Activated CD4-positive, alpha-beta T cell treated with anti-CD3 and anti-CD28 coated beads for 1 hour (primary cell): ENCODE measurements at places on chromosomes 16 and 17.
A peak's percentile ranks its signal among the peaks of the same experiment; 100 is the strongest.

- no peak for DNase-seq
Observed at GRCh38 chr17:42518046-42518754, 17.8 kb upstream of the NAGLU start.

DNA sequence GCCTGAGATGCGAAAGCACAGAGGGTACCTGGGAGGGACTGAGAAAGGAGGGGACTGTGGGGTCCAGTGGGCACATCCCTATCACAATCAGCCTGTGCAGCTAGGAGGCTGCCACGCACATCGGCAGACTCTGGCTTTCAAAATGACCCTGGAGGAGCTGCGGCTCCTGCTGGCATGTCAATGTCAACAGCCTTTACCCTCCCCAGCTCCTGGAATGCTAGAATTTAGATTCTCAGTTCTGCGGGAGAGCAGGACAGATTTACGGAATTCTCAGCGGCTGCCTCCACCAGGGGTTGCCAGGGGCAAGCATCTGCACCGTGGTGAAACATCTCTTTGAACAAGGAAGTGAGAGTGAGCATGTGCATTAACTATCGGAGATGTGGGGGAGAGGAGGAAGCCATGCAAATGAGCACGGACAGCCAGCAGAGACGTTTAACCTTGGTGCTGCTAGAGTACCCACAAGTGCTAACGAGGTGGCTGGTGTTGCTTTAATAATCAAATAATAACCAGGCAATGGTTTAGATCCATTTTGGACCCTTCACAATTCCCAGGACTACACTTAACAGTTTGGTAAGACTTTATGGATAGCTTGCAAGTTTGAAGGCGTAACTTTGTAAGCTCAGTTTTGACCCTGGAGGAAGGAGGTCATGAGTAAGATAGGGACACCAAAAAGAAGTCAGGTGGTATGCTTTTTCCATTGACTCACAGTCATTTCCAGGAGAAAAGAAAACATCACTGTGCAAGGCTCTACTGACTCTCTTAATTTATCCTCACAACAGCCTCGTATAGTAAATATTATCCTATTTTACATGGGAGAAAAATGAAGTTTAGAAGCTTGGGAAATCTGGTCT, 54.1 kb downstream of the XYLT1 start:
- DNase-seq: peak; percentile 21

DNA sequence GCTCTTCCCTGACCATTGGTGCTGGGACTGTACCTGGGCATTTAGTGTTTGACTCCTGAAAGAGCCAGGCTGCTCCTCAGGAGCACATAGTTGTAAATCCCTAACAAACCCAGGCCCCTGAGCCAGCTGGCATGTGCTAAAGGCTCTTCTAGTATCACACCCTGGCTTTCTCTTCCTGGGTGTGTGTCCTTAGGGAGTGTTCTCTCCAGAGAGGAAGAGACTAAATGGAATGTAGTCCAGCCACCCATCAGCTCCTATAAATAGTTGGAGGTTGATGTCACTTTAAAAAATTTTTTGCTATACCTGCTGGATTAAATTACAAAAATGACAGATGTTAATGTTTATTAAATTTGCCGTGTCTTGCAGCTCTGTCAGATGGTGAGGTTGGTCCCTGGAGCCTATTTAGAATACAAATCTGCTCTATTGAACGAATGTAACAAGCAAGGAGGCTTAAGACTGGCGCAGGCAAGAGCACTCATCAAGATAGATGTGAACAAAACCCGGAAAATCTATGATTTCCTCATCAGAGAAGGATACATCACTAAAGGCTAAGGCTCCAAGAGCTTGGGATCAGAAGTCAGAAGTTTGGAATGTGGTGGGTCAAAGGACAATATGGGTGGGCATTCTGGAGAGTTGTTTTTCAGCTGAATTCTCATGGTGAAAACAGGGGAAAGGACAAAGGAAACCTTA, 13.1 kb upstream of the DUSP14 start:
- DNase-seq: no peak

GRCh38 chr17:77768248-77768852, 190.2 kb upstream of the TNRC6C start:
- no peak for DNase-seq

GRCh38 chr17:78124081-78124835, 4.3 kb downstream of the TMC6 start:
- DNase-seq: no peak

GRCh38 chr16:86354641-86355513, 155.4 kb upstream of the FOXF1 start:
- DNase-seq: no peak

GRCh38 chr17:59298521-59298920, 32.9 kb upstream of the YPEL2 start:
- no peak for DNase-seq

DNA sequence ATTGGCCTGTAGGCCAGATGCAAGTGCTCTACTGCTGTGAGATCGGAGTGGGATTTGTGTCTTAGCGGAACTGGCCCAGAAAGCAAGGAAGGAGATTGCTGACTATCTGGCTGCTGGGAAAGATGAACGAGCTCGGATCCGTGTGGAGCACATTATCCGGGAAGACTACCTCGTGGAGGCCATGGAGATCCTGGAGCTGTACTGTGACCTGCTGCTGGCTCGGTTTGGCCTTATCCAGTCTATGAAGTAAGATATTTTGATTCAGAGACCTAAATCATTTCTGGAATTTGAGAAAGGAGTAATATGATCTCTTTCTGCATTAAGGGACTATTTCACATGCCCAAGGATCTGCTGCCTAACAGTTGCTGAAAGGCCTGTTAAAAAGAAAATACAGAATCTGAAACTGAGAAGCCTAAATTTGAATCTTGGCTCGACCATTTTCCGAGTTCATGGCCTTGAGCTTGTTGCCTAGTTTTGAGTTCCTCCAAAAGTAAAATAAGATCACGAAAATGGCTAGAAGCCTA, 21.1 kb downstream of the IST1 start:
- DNase-seq: no peak

GRCh38 chr17:29368926-29369325, 21.2 kb upstream of the TAOK1 start:
- no peak for DNase-seq

- DNase-seq: no peak
Observed at GRCh38 chr16:71666928-71667707, 41.1 kb downstream of the MARVELD3 start.

- no peak for DNase-seq
Observed at GRCh38 chr17:41521574-41522261, 3.0 kb upstream of the KRT15 start.

DNA sequence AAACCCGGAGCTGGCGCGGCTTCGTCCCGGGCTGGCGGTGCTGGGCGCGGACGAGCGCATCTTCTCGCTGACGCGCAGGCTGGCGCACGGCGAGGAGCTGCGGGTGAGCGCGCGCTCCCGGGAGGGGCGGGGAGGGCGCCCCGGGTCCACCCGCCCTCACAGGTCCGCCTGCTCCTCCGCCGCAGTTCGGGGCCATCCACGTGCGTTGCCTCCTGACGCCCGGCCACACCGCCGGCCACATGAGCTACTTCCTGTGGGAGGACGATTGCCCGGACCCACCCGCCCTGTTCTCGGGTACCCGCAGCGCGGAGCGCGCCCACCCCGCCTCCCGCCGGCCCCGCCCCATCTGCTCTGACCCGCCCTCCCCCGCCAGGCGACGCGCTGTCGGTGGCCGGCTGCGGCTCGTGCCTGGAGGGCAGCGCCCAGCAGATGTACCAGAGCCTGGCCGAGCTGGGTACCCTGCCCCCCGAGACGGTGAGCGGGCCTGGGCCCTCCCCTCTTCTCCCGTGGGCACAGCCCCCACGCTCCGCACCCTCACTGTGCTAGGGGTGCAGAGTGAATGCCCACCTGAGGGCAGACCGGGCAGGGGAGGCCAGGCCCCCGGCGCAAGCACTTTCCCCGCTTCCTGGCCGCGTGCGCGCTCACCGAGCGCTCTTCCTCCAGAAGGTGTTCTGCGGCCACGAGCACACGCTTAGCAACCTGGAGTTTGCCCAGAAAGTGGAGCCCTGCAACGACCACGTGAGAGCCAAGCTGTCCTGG, 1.4 kb downstream of the HAGHL start:
- peak; percentile 40 for DNase-seq

- DNase-seq: no peak
Observed at GRCh38 chr17:43759836-43760235, 1.2 kb upstream of the SOST start.

DNA sequence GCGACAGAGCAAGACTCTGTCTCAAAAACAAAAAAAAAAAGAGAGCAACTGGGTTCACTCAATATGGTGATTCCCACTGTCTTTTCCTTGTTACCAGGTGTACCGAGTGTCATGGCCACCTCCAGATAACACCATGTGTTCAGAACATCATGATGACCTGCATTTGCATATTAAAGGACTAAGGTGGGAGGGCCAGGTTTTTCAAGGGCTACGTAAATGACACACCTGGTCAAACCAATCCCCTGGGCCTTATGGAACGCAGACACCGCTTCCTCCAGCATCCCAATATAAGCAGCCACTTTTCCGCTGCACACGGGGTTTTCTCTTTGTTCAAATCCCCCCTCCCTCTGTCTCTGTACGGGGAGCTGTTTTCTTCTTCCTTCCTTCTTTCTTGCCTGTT, 29.3 kb downstream of the WSCD1 start:
- DNase-seq: no peak

- DNase-seq: no peak
Observed at GRCh38 chr16:88850531-88851199, 6.1 kb downstream of the GALNS start.

GRCh38 chr16:74451951-74452758, 30.9 kb upstream of the CLEC18B start:
- DNase-seq: no peak

DNA sequence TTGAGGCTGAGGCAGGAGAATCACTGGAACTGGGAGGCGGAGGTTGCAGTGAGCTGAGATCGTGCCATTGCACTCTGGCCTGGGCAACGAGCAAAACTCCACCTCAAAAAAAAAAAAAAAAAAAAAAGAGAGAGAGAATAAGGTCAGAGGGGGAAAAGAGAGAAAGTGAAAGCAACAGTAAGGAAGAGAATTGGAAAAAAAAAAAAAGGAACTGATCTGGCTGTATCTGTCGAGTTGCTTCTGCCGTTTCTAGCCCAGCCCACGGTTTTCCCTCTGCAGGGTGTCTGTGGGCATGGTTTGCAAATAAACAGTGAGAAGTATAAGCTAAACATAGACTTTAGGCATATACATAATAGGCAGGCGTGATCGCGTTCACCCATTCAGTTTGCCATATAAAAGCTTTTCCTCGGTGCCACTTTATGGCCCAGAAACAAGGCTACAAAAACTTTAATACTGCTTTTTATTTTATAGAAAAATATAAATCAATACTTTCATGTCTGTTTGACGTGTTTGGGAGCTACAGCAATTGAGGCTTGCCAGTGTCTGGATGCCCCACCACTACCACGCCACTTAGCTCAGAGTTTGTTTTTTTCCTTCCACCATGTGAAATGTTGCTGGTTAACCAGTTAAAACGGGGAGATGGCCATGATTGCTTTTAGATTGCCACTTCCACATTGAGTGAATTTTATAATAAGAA, 436.7 kb downstream of the MAF start:
- DNase-seq: no peak

GRCh38 chr16:15464401-15465186, 30.2 kb downstream of the BMERB1 start:
- DNase-seq: no peak
